T-cell (primary cell): ENCODE measurements at places on chromosomes 3 and 15.

DNA sequence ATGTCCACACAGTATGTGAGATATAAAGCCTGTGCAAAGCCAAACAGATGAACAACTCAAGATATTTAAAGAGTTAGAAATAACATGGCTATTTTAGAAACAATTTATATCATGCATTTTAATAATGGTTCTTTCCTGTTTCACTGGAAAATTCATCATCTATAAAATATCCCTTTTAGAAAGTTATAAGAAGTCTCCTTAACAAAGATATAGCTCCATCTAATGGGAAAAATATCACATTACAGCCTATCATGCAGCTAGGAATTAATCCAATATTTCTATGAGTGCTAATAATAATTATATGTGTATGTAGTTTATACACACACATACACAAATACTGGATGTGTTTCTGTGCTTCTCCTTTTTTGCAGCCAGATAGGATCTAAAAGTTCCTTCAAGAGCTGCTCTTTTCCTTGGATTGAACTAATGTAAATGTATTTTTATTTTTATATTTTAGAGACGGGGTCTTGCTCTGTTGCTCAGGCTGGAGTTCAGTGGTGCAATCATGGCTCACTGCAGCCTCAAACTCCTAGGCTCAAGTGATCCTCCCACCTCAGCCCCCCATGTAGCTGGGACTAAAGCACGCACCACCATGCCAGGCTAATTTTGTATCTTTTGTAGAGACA lies 21.6 kb downstream of the RPL22L1 start:
- no peak for DNase-seq

DNA sequence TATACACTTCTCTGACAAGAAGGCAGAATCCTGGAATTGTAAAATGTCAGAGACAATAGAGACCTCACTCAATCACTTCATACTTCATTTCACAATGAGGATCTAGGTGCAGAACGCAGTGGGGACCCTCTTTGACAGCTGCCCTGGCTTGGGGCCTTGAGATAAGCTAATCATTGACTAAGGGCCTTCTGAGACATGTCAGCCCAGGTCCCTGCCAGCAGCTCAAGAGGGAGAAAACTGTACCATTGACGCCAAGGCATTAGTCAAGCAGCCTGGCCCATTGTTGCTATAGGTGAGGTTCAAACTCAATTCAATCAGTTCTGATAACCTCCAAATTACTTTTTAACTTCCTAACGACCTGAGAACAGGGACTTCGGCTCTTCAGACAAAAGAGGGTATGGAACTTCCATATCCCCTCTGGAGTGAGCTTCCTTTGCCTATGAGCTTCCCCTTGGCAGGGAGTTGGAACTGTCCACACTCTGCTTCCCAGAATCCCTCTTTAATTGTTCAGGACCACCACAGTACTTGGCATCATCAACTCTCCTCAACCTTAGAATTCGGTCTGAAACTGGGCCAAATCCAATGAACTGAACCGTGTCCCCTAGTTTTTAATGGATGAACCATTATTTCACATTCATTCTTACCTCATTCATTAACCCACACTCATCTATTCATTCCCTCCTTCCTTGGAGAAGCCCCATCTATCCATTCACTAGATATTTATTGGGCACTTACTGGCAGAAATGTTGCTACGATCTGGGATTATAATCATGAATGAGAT lies 1.5 kb upstream of the CYP8B1 start:
- DNase-seq, result no peak

GRCh38 chr15:60647246-60647645 lies 168.3 kb upstream of the ICE2 start:
- no peak for DNase-seq

GRCh38 chr3:71582036-71582611 lies 1.4 kb downstream of the FOXP1 start:
- peak; percentile 25 for DNase-seq

DNA sequence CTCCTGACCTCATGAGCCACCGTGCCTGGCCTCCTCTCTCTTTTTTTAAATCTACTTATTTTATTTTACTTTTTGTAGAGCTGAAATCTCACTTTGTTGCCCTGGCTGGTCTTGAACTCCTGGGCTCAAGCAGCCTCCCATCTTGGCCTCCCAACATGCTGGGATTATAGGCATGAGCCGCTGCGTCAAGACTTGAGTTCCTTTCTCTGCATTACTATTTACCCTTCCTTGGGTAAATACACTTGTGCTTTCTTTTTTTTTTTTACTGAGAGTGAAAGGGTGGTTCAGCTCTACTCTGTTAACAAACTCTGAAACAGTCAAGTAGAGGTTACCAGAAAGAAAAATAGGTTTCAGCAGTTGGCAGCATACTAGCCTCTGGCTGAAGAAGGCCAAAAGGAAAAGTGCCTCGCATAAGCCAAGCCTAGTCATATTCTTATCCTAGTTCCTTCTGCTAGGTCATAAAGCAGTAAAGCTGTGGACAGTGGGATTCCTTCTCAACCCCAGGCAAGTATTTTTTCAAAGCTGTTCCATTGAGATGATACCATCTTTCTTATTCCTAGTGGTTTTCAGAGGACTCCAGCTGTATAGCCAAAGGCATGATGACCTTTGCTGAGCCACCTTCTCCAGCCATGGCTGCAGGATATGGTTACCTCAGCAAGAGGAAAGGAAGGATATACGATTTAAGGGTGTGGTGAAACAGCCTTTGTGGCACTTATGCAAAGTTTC lies 135.1 kb downstream of the RBPMS2 start:
- no peak for DNase-seq

- DNase-seq, result no peak
These were observed 14.7 kb downstream of the NRROS start for GRCh38 chr3:196654006-196654734.

DNA sequence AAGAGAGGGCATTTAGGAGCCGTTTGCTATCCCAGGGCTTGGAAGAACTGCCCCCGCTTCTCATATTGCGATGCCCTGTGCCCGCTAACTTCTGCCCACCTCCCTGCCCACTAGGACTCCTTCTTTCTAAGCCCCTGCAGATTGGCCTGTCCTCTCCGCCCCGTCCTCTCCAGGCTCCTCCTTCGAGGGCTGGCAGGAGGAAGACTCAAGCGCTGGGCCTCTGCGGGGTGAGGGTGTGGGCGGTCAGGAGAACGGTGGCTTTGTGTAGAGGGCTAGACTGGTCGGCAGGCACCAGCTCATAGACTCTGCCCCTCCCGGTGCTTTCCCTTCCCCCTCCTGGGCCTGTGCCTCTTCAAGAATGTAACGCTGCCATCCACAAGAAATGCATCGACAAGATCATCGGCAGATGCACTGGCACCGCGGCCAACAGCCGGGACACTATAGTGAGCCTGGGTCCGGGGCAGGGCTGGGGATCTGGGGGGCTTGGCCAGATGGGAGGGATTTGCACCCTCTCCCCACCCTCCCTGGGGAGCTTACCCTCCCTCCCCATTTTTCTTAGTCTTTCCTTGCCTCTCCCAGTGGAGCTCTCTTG lies 21.9 kb downstream of the PRKCD start:
- DNase-seq, result no peak

GRCh38 chr15:75368689-75369239 lies 357 bp upstream of the MAN2C1 start:
- DNase-seq, result no peak

DNA sequence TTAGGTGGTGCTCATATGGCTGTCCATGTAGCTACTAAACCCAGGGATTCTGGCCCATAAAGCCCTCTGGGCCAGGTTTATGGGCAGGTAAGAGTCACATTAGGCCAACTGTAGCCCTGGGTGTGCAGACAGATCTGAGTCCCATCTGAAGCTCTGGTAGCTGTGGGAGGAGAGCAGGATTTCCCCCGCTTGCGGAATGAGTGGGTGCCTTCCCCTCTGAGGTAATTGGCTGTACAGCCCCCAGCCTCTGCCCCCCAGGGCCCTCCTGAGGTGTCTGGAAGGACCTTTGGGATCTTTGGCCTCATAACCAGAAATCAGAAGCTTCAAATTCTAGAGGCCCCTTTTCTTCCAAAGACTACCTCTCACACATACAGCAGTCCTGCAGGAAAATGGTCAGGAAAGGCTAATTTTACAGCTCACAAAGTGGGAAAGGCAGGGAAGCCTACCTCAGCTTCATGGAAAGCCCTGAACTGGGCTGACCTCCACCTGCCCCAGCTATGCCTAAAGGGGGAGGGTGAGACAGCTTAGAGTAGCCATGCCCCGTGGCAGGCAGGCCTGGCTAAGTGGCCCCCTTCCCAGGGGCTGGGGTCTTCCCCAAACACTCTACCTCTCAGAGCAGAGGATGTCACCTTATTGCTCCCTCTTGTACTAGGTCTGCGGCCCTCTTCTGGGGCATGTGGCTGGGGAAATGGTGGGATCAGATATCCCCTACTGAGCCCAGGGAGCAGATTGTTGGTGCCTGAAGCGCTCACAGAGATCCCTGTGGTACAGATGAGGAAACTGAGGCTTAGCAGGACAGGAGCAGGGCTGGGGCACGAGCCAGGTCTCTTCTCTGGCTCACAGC lies 16.8 kb downstream of the HEMK1 start:
- DNase-seq, result no peak

GRCh38 chr3:52082951-52083350 lies 26.6 kb upstream of the DUSP7 start:
- DNase-seq, result no peak

DNA sequence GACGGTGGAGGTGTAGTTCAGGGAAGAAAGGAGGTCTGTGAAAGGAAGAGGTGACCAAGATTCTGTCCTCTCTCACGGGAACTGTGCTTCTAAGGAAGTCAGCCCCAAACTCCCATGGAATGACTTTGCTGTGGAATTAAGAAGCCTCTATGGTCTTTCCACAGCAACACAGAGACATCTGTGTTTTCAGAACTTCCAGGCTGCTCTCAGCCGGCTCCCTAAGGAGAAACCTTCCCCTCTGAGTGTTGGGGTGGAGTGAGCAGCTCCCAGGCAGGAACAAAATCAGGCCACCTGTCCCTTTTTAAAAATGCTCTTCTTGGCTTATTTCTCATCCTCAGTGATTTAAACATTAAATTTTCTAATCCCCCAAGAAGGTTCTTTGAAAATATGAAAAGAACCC lies 53.3 kb upstream of the SNRK start:
- DNase-seq, result no peak

DNA sequence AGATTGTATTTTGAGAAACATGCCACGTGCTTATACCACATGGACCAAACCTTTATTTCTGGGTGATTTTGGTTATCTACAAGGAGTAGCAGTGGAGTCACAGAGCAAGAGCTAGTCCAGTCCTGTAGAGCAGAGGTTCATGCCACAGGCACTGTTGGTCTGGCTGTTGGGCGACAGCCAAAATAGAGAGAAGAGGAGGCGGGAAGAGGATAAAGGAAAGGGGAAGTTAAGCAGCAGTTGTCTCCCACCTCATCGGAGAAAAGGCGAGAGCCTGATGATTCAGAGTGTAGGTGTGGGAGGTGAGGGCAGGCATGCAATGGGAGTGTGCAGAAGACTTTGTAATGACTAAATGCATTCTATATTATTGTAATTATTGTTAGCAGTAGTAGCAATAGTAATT lies 237.5 kb upstream of the ROPN1 start:
- DNase-seq, result no peak

GRCh38 chr3:10469441-10470119 lies 35.8 kb downstream of the ATP2B2 start:
- no peak for DNase-seq

DNA sequence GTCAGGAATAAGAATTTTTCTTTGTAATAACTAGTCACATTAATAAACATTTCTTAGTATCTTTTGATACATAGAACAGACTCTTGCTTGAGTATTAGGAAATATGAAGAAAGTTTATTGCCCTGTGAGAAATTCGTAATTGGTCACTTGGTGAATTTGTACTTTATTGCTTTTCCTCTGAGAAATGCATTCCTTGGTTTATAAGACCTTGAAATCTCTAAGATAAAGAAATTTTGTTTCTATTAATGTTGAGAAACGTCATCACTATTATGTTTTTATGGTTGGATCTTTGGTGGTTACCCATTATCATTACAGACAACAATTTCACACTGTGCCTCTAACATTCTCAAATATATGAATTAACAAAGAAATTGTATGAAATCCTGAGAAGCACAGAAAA lies 652.0 kb upstream of the NECTIN3 start:
- DNase-seq, result no peak

- no peak for DNase-seq
These were observed 104.4 kb downstream of the FMN1 start for GRCh38 chr15:33089878-33090757.

DNA sequence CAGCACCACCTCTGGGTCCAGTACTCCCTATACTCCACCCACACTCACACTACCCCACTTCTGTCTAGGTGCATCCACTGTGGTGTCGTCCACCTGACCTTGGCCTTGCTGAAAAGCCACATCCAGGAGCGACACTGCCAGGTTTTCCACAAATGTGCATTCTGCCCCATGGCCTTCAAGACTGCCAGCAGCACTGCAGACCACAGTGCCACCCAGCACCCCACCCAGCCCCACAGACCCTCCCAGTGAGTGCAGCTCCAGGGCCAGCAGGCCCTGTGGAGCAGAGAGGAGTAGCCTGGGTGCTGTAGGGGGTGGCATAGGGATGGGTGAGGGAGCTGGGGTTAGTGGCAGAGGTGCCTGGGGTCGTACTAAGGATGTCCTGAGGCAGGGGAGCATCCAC lies 19.4 kb upstream of the ALPK3 start:
- DNase-seq, result no peak

GRCh38 chr3:126114443-126115386 lies 30.8 kb upstream of the SLC41A3 start:
- DNase-seq, result no peak

DNA sequence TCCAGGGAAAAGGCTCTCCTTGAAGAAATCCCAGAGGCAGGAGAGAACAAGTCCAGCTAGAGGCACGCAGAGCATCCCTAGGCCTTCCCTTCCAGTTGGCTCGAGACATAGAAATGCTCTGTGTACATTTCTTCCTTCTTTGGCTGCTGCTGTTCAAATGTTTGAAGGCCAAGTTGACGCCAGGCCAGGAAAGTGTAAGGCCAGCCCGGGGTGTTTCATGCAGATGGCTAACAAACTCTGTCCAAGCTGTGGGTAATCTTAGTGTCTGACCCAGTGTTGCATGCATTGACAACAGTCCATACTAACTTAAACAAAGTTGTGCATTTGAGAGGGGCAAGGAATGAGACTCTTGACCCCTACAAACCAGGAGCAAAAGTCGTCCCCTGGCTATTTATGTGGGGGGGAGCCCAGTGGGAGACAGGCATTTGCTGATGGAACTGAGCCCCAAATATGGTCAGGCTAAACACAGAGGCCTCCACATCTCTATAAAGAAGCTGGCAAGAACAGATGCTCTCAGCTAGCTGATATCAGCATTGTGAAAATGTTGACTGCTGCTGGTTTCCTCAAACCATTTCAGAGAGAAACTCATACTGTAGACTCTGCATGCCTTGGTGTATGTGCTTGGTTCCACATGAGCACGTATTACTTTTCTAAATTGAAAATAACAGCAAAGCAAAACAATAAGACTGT lies 139.5 kb downstream of the ADAMTS9 start:
- no peak for DNase-seq

GRCh38 chr15:76203346-76204108 lies 107.7 kb downstream of the ETFA start:
- no peak for DNase-seq

- no peak for DNase-seq
These were observed 428.3 kb downstream of the GABRG3 start for GRCh38 chr15:27399241-27399640.

DNA sequence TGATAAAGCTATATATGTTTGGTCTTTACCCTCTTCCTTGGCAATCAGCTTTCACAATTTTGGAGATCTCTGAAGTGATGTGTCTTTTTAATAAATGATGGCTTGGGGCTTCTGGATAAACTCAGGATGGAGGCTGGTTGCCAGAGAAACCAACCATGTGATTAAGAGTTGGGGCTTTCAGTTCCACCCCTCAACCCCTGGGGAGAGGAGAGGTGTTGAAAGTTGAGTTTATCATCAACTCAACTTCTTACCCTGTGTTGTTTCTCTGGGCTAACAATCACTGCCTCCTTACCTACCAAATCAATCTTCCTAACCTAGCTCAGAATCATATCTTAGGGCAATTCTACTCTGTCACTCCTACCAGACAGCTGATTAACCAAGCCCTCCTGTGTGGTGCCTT lies 735.8 kb downstream of the ZPLD1 start:
- DNase-seq, result no peak
